ENCODE measurements at places on chromosomes 4 and X. TPM values are rescaled to one million over a fixed set of nuclear protein-coding genes. Genes with fewer than 3 reads are reported as not detected.

SPIN4 gene
- total RNA-seq: 9.9 TPM

CXorf49 gene
- not detected for total RNA-seq

DNA sequence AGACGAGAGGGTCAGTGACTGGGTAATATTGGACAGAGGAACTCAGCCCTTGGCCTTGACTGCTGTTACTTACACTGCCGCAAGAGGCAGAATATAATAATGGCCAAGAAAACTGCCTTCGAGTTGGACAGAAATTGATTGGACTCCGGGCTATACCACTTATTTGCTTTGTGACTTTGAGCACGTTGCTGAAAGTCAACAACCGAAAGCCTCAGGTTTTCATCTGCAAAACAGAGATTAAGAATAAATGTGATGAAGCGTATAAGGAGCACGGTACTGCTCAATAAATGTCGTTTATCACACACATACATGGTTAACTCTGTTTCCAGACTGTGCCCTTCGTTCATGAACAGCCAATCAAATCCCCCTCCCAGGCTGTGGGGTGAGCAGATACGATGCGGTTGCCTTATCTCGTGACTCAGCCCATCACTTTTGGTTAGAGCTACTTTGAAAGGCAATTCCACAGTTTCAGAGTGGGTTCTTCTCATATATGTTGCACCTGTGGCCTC, 91.6 kb downstream of the TSPAN7 start:
- no peaks in the 10 kb centered on the region for H3K36me3 ChIP-seq
- no peaks in the 10 kb centered on the region for H3K4me1 ChIP-seq
- no peak overlapping the region for H3K4me3 ChIP-seq
- no peak overlapping the region for H3K27ac ChIP-seq
- no peak for DNase-seq
- no peaks in the 10 kb centered on the region for H3K27me3 ChIP-seq

DNA sequence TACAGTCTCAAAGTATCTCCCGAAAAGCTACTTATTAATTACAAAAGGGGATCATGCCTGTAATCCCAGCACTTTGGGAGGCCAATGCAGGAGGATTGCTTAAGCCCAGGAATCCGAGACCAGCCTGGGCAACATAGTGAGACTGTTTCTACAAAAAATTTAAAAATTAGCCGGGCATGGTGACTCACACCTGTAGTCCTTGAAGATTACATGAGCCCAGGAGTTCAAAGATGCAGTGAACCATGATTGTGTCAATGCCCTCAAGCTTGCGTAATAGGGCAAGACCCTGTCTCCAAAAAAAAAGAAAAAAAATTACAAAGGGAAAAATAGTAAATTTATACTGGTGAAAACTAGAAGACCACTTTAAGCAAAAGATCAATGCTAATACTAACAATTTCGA, 3.3 kb upstream of the PORCN start:
- H3K27me3 ChIP-seq: no peaks in the 10 kb centered on the region
- DNase-seq: no peak
- peaks cover 3% of the 10 kb centered on the region for H3K36me3 ChIP-seq
- no peak overlapping the region for H3K27ac ChIP-seq

DNA sequence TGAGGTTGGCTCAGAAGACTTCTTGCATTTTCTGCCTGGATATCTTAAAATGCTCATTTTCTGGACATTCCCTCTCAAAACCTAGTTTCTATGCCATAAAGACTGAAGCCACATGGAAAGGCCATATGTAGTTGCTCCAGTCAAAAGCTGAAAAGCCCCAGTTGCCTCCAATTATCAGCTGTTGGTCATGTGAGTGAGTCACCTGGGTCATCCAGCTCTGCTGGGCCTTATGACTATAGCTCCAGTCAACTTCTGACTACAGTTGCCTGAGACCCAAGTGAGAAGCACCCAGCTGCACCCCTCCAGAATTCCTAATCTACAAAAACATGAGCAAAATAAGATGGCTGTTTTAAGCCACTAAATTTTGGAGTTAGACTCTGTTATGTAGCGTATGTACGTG, 41.9 kb downstream of the HELQ start:
- H3K4me1 ChIP-seq: no peaks in the 10 kb centered on the region
- no peak overlapping the region for H3K4me3 ChIP-seq
- peaks cover 26% of the 10 kb centered on the region for H3K36me3 ChIP-seq
- no peaks in the 10 kb centered on the region for H3K27me3 ChIP-seq
- DNase-seq: no peak
- H3K27ac ChIP-seq: no peak overlapping the region

- H3K27me3 ChIP-seq: no peaks in the 10 kb centered on the region
- no peak overlapping the region for H3K4me3 ChIP-seq
- DNase-seq: no peak
- H3K4me1 ChIP-seq: no peaks in the 10 kb centered on the region
- H3K36me3 ChIP-seq: no peaks in the 10 kb centered on the region
Observed at GRCh38 chrX:152072236-152072635, 66.1 kb downstream of the MAGEA10 start.

- H3K27me3 ChIP-seq: no peaks in the 10 kb centered on the region
- peaks cover 37% of the 10 kb centered on the region for H3K36me3 ChIP-seq
- H3K4me1 ChIP-seq: peaks cover 18% of the 10 kb centered on the region
- DNase-seq: no peak
- H3K4me3 ChIP-seq: no peak overlapping the region
Observed at GRCh38 chrX:1679238-1679637, 64.4 kb downstream of the ASMT start.

DNA sequence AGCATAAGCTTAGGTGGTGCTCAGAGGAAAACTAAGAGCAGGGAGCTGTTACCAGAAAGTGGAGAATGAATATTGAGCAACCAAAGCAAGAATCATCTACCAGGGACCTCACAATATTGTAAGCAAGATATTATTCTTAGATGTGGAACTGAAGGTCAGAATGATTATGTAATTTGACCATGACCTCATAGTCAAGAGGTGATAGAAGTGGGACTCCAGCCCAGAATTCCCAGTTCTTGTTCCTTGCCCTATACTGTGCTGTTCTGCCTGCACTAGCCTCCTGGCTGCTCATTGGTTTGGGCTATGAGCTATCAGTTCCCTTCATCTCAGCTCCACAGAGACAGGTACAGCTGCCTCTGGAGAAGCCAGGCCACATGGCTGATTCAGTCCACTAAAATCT, 229.4 kb downstream of the LDB2 start:
- H3K4me3 ChIP-seq: no peak overlapping the region
- no peak for DNase-seq
- no peaks in the 10 kb centered on the region for H3K4me1 ChIP-seq

- H3K27me3 ChIP-seq: peaks cover 2% of the 10 kb centered on the region
- H3K36me3 ChIP-seq: no peaks in the 10 kb centered on the region
- no peak for DNase-seq
- no peaks in the 10 kb centered on the region for H3K4me1 ChIP-seq
- H3K27ac ChIP-seq: no peak overlapping the region
Observed at GRCh38 chr4:141871086-141871770, 234.8 kb downstream of the IL15 start.
